NCI-H1092 (cell line): ENCODE measurements at places on chromosomes 16 and 17.
A peak's percentile ranks its signal among the peaks of the same experiment; 100 is the strongest.

DNA sequence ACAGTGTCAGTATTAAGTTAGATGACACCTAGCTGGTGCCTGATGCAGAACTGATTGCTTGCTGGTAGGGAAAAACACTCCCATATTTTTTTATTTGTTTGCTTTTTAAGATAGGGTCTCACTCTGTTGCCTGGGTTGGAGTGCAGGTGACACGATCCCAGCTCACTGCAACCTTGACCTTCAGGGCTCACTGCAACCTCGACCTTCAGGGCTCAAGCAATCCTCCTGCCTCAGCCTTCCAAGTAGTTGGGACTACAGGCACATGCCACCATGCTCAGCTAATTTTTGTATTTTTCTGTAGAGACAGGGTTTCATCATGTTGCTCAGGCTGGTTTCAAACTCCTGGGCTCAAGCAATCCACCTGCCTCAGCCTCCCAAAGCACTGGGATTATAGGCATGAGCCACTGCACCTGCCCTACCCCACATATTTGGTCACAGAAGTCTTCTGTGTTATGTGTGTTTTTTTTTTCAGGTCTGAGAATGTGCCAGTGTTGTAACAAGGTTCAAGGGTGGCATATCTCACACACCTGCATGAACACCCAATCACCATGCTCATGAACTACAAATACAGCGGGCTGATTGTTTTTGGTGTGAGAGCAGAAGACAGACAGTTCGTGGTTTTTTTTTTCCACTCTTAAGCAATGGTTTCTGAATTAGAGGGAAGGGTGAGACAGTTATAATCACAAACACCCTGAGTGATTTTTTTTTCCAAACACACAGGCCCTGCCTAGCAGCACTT is 22.8 kb downstream of the SPAG9 start:
- no peak for DNase-seq

DNA sequence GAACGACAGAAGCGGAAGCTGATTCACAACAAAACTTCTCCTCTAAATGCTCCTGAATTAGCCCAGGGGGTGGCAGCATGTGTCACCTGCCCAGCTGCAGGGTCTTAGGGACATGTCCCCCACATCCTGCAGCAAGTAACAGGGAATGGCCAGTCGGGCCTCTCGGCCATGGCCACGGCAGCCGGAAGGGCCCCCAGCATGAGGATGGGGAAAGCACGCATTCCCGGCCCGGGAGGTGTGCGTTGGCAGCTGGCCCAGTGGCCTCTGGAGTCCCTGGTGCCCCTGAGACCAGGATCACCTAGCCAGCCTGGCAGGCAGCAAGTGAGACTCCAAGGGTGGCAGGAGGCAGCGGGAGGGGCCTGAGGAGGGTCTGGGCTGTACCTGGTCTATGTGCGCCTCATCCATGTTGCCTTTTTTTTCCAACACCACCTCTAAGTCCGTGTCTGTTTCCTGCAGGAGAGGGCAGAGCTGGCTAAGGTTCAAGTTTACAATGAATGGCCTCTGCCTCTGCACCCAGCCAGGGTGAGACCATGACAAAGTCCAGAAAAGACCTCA is 7.0 kb downstream of the KNOP1 start:
- DNase-seq = no peak

DNA sequence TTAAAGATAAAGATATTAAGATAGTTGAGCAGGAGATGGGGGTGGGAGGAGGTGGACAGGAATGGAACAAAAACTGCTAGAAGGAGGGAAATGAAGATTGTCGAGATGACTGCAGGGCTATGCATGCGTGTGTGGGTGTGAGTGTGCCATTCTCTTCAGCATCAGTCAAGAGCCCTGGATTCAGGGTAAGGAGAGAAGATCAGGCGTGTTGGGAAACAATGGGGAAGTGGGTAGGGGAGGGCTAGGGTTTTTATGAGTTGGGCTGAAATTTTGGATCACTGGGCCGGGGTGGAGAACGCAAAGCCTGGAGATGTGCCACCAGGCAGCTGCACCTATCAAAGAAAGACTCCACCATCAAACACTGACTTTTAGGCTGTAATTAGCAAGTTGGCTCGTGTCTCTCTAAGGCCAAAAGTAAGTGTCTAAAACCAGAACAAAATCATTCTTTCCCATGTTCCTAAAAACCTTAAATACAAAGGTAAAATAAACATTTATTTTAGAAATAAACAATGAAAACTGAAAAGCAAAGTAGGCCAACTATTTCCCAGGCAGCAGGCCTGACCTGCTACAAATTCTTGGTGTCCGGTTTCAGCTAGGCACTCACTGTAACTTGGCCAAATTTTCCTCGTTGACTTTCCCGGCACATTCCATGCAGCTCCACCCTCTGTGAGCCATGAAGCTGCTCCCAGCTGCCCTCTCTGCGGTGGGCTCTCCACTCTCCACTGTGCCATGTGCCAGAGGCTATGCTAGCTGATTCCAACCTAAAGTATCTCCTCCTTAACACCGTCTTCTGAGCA is 4.2 kb downstream of the CDRT4 start:
- no peak for DNase-seq

GRCh38 chr17:35460354-35460851 is 11.8 kb upstream of the SLFN13 start:
- DNase-seq = peak; percentile 8
